Heart left ventricle (tissue), 16 donors: ENCODE measurements at places on chromosomes 5 and 9. TPM values are rescaled to one million over a fixed set of nuclear protein-coding genes. Genes with fewer than 3 reads are reported as not detected.

DNA sequence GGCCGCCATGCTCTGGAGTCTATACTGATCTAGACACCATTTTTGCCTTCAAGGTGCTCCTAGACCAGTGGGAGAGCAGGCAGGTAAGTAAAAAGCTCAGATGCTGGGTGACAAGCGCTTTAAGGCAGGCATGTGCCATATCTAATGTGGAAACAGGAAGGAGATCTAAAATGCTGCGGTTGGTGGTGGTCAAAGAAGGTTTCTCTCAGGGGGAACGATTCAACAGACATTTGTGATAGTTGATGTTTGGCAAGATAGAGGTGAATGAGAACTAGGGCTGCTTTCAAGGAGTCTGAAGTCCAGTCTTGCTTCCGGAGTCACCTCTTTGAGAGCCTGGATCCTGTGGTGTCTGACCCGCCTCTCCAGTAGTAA lies 146.2 kb upstream of the KLF4 start:
- DNase-seq: no peak

DNA sequence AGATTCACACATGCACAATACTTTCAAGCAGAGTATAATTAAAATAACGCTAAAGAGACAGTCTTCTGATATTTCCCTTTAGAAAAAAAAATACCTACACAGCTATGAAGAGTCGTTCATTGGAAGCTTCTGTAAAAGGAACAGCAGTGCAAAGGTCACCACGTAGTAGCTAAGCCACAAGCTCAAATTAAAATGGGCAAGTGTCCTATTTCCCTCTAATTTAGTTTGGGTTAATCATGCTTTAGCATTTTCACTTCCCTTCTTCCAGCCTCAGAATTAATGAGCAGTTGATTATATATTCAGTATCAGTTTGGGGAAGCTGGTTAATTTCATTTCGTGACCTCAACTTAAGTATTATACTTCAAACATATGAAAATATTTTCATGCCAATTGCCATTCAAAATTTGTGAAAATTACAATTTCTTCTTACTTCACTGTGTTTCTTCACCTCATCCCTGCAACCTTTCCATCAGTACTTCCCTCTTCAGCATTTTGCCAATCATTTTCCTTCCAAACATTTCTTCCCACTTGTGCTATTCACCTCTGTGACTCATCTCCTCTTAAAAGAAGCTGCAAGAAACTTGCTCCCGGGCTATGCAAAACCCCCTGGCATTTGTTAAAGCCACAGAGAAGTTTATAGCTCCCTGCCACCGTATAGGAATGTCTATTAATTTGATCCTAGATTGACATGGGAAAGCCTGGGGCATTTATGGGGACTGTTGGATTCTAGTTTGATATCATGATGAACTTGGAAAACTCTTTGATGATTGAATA lies 83.0 kb downstream of the DMRTA1 start:
- DNase-seq: no peak

DNA sequence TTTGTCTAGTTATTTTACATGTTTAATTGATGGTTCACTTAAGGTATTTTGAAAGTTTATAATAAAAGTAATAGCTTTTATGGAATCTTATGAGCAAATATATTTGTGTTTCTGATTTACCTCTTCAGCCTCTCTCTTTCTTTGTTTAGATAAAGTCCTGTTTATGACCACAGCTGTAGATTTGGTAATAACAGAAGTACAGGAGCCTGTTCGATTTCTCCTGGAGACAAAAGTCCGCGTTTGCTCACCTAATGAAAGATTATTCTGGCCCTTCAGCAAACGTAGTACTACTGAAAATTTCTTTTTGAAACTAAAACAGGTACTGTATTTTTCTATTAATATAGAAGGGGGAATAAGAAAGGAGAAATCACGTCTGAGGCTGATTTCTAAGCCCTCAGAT lies 35.0 kb upstream of the GPR21 start:
- DNase-seq: no peak

- peak; percentile 38 for DNase-seq
Measured at GRCh38 chr9:69204849-69205248, 30.8 kb downstream of the TJP2 start.

GRCh38 chr5:132233081-132233480 lies 5.4 kb upstream of the P4HA2 start:
- peak; percentile 6 for DNase-seq

DNA sequence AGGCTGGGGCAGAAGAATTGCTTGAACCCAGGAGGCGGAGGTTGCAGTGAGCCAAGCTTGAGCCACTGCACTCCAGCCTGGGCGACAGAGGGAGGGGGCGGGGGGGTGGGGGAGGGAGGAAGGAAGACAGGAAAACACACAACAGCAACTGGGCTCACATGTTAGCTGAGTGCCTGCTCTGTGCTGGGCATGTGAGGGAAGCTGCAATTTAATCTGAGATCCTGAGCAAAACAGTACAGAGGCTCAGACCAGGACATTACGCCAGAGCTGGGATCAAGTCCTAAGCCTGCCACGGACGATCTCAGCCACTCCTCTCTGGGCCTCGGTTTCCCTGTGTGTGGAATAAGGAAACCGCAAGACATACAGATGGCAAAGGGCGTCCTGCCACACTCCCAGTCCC lies 119.1 kb downstream of the VAV2 start:
- no peak for DNase-seq

- DNase-seq: no peak
Measured at GRCh38 chr5:107275333-107275732, 395.4 kb downstream of the EFNA5 start.

- peak; percentile 98 for DNase-seq
Measured at GRCh38 chr9:96449845-96450612, at the start of gene HABP4. Gene HABP4, plus strand, starts transcription at chr9:96450169. Its CDS starts 111 bp downstream, at chr9:96450280.

- DNase-seq: no peak
Measured at GRCh38 chr9:27340961-27341511, 44.1 kb upstream of the EQTN start.

- no peak for DNase-seq
Measured at GRCh38 chr5:149631506-149631905, 50.2 kb downstream of the ARHGEF37 start.

DNA sequence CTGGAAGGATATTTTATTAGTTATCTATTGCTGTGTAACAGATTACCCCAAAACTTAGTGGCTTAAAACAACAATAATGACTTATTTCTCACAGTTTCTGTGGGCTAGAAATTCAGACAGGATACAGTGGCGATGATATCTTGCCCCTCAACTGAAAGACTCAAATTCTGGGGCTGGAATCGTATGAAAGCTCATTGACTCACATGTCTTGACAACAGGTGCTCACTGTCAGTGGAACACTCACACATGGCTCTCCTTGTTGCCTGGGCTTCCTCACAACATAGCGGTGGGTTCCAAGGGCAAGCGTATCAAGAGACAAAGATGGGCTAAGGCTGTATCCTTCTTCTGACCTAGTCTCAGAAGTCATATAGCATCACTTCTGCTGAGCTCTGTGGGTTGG lies 3.7 kb upstream of the GNPDA1 start:
- DNase-seq: no peak

- no peak for DNase-seq
Measured at GRCh38 chr9:91119142-91119541, 242.6 kb downstream of the AUH start.

- DNase-seq: no peak
Measured at GRCh38 chr9:76693912-76694311, 70.3 kb upstream of the PCA3 start.

SOX30 gene
- total RNA-seq: 0.11 TPM

GRCh38 chr5:112576298-112576925 lies 157.3 kb upstream of the EPB41L4A start:
- no peak for DNase-seq

GRCh38 chr5:59328709-59329296 lies 564.7 kb downstream of the PDE4D start:
- peak; percentile 17 for DNase-seq

DNA sequence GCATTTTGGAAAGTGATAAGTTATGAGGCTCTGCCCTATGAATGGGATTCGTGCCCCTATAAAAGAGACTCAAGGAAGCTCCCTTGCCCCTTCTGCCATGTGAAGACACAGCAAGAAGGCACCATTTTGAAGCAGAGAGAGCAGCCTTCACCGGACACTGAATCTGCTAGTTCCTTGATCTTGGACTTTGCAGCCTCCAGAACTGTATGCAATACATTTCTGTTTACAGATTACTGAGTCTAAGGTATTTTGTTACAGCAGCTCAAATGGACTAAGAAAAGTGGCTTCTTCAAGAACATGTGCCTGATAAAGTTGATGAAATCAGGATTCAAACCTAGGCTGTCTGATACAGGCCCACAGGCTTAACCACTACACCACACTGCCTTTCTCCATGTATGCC lies 131.6 kb upstream of the MAP3K1 start:
- no peak for DNase-seq

ECSCR gene
- total RNA-seq: 14.0 TPM

FRMD3 gene
- 104 TPM for total RNA-seq

TPPP gene
- 7.5 TPM for total RNA-seq

GRCh38 chr9:99593610-99594009 lies 228.1 kb upstream of the NR4A3 start:
- DNase-seq: no peak

DNA sequence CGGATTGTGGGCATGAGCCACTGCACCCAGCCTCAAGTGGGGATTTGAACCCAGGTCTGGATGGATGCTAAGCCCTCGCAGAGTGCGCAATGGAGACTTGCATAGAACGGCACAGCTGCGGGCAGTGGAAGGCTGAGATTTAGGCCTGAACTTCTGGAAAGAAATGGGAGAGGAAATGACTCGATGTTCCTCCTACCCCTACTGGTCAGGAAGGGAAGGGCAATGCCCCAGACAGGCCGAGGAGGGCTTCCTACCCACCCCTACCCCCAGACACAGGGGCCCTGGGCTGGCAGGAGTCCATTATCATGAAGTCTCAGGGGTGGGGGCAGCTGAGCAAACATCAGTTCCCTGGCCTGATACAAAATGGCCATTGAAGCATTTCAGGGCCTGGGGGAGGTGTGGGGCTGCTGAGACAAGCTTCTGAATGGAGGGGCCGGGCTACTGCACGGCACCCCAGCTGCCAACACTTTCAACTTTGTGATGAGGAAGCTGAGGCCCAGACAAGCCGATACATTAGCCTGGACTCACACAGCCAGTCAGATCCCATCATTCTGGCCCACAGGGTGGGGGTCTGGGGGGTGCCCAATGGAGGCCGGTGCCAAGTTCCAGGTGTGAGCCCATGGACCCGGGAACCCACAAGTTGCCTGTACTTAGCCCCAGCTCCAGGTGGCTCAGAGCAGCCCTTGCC lies 13.5 kb upstream of the WDR38 start:
- no peak for DNase-seq

DNA sequence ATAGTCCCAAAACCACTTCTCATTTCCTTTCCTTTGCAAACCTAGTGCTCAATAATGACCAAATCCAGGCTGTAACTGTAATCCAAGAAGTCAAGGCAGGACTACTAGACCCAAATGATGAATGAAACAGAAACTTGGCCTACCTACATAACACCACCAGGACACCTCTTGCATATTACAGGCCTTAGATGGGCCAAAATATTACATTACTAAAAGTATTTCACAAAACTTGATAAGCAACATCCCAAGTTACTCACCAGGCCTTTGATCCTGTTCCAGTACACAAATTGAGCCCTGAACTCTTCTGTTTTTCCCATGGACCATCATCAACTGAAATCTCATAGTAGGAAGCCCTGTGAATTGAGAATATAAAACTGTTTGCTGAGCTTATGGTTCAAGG lies 34.8 kb downstream of the NADK2 start:
- DNase-seq: no peak

LCN1 gene
- not detected for total RNA-seq

DNA sequence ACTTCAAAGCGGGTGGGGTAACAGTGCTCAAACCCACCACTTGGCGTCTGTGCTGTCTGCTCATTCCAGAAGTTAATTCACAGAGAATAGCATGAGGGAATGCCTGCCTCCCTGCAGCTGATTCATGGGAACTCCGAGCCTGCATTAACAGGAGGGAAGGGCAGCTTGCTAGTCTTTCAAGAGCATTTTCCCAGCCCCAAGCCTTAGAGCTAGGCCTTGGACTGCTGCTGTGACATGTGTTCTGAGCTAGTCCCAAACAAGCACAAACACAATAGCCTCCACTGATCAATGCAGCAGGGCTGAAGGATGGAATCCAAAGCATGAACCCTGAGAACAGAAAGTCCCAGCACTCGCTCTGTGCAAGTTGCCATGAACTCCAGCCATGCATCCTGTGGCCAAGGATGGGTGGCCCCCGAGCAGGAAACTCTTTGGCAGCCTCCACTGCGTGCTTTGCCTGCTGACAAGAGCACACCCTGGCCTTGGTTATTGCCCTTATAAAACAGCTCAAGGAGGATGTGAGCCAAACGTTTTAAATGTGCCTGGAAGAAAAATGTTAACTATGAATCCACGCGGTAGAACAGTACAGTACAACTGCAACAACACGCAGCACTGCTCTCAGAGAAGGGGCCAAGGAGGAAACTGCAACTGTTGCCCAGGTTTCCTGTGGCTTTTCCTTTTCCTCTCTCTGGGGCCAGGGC lies 653.1 kb upstream of the KLF4 start:
- peak; percentile 84 for DNase-seq

KCTD16 gene
- total RNA-seq: 0.04 TPM

GRCh38 chr5:38670878-38671277 lies 114.4 kb upstream of the LIFR start:
- no peak for DNase-seq

DNA sequence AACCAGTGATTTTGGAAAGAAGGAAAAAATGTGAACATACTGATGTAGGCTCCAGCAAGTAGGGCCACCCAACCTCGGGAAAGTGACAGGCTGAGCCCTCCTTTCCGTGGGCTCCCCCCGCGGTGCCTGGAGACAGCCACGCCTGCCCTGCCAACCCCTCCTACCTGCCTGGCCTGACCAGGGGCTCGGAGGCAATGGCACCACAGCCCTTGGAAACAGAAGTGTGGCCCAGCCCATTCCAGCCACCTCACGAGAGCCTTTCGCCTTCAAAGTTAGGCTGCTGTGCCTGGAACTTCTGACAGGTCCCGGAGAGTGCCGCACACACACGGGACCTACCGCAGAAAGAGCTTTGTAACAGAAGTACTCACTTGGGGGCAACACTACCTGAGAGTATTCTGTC lies 49.5 kb upstream of the LRRC14B start:
- no peak for DNase-seq

SPATA6L gene
- total RNA-seq: 1.2 TPM

DNA sequence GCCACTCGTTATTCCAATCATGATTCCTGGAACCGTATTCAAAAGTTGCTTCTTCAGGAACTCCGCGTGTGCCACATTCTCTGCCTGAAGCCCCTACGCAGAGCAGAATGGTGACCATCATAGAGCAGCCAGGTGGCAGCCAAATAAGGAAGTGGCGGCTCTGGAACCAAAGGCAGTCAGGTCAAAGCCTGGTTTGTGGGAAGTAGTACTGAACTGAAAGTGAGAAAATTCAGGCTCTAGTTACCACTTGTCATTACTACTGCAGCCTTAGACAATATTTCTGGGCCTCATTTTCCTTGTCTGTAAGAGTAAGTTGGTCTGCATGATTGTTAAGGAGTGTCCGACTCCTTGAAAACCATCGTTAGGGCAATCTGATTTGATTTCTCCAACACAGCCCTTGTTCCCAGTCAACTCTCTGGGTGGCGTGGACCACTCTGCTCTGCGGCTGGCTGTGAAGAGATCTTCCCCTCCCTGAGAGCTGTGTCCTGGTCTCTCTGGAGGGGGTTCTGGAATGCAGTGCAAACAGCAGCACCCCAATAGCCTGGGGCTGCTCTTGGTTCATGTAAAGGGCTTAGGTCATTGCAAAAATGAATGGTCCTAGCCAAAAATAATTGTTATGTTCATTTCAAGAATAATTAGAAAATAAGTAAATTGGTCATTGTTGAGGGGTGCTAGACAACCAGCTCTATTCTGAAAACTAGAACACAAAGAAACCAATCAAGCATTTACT lies 102.4 kb downstream of the MED27 start:
- no peak for DNase-seq
